ENCODE measurements at places on chromosomes 12 and 14.
A peak's percentile ranks its signal among the peaks of the same experiment; 100 is the strongest.

DNA sequence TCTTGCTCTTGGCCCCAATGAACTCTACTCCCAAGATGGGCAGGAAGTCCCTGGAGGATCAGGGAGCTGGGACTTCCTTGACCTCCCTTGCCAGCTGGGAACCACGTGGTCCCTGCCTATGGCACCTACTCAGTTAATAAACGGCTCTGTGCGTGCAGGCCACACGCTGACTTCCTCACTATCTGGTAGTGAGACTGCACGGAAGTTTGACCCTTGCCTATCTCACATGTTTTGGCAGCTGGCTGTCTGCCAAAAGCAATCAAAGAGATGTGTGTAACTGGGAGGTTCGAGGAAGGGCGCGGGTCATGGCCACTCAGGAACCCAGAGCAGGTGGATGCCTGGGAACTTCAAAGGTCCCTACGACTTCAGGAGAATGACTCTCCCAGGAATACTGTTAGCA, 57.9 kb downstream of the RFLNA start:
- peak; percentile 88 for DNase-seq

- no peak for DNase-seq
Measured at GRCh38 chr12:94287245-94287628, 138.9 kb downstream of the PLXNC1 start.

DNA sequence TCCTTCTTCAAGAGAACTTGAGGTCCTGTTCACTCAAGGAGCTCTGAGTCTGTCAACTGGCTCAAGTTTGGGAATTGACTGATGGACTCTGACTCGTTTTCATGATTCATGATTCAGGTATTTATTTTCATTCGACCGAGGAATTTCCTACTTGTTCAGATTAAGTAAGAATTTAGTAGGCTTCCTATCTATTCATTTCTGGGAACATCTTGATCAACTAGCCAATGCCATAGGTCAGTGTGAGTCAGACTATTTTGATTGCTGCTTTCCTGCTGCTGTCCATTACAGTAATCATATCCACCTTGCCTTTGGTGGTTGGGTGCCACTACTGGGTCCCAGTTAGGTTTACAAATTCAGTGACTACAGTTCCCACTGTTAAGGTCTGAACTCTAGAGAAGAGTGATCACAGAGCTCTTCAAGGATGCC, 6.1 kb downstream of the FAM186A start:
- no peak for DNase-seq

GRCh38 chr12:126719912-126720705, 1546.9 kb upstream of the TMEM132C start:
- no peak for DNase-seq

GRCh38 chr12:31362759-31363415, 36.9 kb upstream of the SINHCAF start:
- DNase-seq = peak; percentile 89

DNA sequence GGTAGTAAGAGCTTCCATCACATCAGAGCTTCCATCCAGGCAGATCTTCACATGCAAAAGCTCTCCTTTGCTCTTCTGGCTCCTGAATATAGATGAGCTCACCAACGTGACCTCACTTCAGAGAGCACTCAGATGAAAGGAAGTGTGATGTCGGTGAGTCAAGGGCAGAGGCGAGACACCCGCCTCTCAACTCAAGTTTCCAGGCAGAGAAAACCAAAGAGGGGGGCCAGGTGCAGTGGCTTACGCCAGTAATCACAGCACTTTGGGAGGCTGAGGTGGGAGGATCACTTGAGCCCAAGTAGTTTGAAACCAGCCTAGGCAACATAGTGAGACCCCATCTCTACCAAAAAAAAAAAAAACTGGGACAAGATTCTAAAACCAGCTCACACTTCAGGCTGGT, 126.9 kb downstream of the DUSP6 start:
- no peak for DNase-seq

DNA sequence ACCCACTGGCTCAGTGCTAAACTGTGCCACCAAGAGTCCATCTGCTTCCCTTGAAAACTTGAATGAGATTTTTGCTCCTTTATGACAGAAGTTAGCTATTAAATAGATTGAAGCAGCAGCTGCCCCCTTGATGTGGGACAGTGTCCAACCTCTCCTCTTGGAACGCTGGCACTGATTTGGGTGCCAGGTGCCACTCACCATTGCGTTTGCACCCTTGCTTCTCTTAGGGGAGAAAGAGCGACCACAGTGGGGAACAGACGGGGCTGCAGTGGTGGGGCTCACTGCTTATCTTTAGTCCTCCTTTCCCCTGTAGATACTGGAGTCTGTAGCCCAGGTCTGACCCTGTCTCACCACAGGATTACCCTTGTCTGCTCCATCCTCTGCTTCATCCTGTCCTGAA, 9.4 kb downstream of the EP400 start:
- no peak for DNase-seq

DNA sequence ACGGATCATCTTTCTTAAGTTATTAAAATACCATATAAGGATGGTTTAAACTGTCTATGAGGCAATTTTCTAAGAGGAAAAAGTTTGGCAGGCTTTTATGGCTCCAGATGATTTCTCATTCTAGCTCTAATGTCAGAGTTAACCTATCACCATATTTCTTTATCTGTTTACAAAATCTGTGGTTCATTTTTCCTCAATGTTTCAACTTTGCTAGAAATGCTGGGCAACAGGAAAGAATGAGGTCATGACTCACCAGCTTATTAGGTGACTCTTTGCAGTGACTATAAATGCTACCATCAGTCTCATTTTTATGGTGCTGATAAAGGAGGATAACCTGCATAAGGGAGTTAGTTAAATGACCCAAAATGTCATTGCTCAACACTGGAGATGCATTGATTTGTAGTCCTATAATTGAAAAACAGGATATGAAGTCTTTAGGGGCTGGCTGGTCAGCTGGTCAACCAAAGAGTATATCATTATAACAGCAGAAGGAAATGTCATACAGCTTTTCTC, 45.3 kb upstream of the RAP1B start:
- peak; percentile 18 for DNase-seq

GRCh38 chr12:96495841-96496545, 6.6 kb downstream of the CFAP54 start:
- DNase-seq = no peak

GRCh38 chr12:97754306-97754705, 291.7 kb downstream of the RMST start:
- DNase-seq = no peak

All from hematopoietic multipotent progenitor cell treated with erythropoietin and hydrocortisone succinate and interleukin-3 and kit ligand, for 6 days (in vitro differentiated cells).